Substantia nigra (tissue), 51 donors: ENCODE measurements at places on chromosomes 2 and 18.

- DNase-seq, result no peak
These were observed 280.9 kb upstream of the STON1 start for GRCh38 chr2:48249025-48249424.

- no peak for DNase-seq
These were observed 232.8 kb downstream of the MBD5 start for GRCh38 chr2:148253685-148254084.

DNA sequence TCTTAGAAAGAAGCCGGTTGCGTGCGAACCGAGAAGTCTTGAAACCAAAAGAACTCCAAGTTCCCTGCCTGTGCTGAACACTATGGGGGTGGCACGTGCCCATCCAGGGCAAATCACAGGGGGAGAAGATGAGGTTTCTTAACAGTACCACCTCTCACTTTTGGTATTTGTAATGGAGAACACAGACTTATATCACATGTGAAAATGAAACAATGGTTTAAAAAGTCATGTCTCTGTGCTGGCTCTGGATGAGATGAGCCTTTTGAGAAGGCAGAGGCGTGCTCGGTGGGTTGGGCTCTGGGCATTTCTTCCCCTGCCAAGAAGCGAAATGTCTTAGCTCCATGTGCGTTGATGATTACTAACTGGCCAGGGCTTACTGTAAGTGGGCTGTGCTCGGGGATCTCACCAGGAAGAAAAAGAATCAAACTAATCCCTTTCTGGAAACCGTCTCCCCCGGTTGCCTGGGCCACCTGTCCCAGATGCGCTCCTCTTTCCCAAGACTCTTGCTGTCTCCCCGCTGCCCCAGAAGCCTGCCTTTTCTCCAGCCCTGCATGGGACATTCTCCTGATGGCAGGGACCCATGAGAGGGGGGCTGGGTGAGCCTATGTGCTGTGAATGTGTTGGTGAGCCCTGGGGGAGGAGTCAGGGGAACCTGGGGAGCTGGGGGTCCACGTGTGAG is 252.9 kb downstream of the PRKCE start:
- no peak for DNase-seq

DNA sequence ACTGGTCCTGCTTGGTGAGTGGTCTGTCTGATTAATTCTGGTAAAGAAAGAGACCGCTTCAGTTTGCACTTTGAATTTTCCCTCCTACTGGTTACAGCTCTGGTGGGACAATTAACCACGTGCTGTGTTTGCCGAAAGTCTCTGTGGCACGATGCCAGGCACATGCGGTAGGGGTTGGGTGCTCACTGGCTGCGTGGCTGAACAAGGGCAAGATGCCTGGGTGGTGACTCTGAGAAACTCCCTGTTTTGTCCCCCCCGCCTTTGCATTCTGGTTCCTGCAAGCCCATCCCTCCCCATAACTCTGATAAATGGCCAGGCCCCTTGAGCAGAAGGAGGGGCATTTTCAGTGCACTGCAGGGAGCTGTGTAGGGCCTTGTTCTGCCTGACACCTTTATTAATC is 206.1 kb downstream of the TFCP2L1 start:
- no peak for DNase-seq

DNA sequence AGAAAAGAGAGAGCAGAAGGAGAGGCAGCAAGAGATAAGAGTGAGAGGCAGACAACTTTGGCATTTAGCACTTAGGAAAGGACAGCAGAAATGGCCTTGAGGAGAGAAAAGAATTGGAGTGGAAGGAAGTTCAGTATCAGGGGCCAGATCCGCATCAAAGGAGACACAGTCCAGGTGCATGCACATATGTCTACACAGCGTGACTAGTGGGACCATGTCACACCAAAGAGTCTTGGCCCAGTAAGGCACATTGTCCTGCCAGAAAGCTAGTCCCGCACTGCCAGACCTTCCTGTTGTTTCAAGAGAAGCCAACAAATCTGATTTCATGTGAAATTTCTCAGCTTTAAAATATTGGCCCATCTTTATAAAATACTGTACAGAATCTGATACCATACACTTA is 8.5 kb upstream of the STK39 start:
- no peak for DNase-seq

DNA sequence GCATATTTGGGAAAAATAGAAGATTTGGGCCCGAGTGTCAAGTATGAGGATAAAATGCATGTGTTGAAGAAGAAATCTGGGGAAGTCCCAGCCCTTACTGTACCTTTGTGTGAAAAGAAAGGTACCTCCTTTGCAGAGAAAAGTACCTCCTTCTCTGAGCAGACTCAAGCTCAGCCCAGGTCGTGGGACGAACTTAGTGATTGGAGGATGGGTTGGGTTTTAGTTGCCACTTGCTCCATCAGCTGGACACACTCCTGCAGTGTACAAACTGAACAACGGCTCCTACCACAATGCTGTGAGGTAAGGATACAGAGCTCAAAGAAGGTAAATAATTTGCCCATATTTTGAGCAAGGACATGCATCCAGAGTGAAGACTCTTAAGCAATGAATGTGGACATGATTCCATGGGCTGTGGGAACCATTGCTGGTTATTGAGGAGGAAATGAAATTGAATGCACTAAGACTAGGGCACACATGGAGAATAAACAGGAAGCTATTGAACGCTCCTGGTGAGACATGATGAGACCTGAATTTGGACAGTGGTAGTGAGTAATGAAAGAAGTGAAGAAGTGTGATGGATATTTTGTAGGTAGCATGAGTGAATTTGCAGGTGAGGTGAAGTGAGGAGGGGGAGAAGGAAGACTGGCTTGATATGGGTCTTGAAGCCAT is 49.8 kb upstream of the IL1RL1 start:
- DNase-seq, result no peak

DNA sequence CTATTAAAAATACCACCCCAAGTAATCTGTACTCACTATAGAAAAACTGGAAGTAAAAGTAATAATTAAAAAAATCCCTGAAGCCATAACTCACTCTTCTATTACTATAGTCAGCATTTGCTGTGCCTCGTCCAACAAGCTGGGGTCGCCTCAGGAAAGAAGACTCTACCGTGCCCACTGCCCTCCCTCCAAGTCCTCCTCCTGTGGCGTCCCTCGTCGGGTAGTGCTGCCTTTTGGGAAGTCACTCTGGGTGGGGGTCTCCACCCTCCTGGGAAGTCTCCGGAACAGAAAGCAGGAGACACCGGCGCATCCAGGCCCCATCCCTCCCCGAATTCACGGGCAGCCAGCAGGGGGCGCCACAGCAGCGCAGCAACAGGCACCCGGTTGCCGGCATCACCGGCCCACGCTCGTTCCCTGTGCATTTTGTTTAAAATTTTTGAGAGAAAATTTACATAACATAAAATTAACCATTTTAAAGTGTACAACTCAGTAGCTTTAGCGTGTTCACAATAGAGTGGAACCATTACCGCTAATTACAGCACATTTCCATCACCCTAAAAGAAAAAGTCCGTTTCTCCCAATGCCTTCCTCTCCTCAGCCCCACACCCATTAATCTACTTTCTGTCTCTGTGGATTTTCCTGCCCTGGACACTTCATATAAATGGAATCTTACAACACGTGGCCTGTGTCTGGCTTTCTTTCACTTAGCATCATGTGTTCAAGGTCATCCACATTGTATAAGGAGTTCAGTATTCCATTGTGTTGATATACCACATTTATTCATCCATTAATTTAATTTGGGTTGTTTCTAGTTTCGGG is 62.2 kb downstream of the ADNP2 start:
- DNase-seq, result peak; percentile 14

- no peak for DNase-seq
These were observed 432.7 kb downstream of the TMX3 start for GRCh38 chr18:68282232-68282631.

- no peak for DNase-seq
These were observed 521.0 kb upstream of the MYT1L start for GRCh38 chr2:2851806-2852777.

- no peak for DNase-seq
These were observed 29.4 kb upstream of the CHMP3 start for GRCh38 chr2:86592547-86593230.

- DNase-seq, result no peak
These were observed 93.4 kb upstream of the MAP4K3 start for GRCh38 chr2:39530411-39530866.

- DNase-seq, result no peak
These were observed 113.4 kb upstream of the WDSUB1 start for GRCh38 chr2:159399716-159400415.

- no peak for DNase-seq
These were observed 215.3 kb upstream of the DSEL start for GRCh38 chr18:67731851-67732250.

- DNase-seq, result no peak
These were observed 621.9 kb downstream of the RNF144A start for GRCh38 chr2:7539077-7539476.

GRCh38 chr2:96839875-96840850 is 3.7 kb downstream of the ANKRD23 start:
- DNase-seq, result no peak

DNA sequence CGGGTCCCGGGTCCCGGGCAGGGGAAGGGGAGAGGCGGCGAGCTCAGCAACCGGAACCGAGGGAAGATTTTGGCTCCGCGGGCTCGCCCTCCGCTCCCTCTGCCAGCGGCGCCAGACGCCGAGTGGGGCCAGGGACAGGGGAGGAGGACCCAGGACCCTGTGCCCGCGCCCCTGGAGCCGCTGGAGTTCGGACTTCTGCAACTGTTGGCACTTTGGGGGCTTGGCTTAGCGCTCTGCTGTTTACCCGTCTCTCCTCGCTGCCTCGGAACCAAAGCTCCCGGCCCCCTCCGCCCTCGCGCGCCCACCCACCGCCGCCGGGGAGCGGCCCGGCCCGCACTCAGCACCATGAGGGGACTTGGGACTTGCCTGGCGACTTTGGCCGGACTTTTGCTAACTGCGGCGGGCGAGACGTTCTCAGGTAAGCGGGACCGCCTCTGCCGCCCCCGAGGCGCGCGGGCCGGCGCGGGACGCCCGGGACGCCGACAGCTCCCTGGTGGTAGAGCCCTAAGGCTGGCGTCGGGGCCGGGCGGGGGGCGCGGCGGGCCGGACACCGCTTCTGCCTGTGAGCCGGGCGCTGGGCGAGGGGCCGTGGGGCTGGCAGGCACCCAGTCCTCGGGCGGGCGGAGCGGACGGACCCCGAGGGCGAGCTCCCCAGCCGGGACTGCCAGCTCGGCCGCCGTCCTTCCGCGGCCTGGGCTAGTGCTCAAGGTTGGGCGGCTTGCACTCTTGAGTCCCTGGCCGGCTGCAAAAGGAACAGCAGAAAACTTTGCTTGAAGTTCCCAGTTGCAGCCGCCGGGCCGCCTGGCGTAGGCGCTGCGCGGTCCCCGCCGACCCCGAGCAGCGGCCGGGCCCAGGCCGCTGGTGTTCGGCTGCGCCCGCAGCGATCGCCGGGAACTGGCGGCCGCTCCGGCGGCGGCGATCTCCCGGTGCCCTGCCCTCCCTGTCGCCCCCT is 634 bp downstream of the PTPRM start:
- peak; percentile 45 for DNase-seq

GRCh38 chr2:32798829-32799228 is 147.9 kb upstream of the LTBP1 start:
- DNase-seq, result no peak

DNA sequence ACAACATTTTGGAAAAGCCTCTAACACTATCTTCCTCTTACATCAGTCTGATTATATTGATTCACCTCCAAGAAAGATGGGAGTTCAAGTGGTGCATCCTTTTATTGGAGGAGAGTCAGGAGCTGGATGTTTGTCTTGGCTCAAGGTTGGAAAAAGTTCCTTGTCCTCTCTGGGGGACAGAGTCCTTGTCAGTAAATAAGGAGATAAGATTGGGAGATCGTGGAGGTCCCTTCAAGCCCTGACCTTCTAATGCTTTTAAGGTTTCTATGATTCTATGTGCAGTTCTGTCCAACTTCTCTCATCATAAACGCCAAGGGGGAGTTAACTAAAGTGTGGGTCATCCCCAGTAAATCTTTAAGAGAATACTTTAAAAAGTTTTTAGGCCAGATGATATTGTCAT is 60.9 kb upstream of the CCBE1 start:
- DNase-seq, result no peak

DNA sequence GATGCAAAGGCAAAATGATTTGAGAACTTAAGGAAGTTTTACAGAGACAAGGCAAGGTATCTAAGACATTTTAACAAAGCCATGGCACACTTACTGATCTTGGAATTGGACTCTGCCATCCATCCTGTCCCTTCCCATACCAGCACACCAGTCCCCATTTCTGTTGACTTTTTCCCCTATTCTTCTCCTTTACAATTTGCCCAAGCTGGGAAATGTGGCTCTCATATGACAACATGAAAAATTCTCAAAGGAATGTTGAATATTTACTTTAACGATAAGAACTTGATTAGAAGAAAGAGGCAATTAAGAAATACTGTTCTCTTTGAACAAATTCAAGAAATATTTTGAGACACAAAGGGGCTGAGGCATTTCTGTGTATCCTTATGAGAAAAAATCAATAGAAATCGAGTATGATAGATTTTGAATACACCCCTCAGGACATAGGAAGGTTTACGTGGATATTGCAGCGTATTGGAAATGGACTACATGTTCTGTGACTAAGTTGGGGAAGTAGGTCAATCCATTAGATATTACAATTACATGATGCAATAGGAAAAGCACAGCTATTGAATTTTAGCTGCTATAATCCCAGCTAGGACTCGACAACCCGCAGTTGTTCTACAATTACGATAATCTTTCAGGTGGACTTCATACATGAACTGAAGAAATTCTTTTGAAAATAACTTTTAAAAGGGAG is 201.6 kb downstream of the TRIB2 start:
- no peak for DNase-seq

DNA sequence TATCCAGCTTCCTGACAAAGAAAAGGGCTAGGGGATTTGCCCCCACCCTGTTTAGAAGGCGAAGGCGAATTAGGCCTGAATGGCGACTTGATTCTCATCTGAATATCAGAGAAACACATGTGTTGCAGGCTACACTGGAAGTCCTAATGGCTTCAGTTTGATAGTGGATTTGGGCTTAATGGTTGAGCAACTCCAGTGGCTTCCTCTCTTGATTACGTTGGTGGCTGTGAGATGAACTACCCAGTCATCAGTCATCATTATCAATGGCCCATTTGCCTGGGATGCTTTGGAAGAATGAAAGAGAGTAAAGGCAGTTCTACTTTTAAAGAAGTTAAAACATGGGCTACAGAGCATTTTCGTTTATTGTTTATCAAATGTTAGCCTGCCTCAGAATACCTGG is 60.9 kb upstream of the IL1R1 start:
- DNase-seq, result no peak

GRCh38 chr2:235841863-235842262 is 326.3 kb downstream of the GBX2 start:
- DNase-seq, result no peak

DNA sequence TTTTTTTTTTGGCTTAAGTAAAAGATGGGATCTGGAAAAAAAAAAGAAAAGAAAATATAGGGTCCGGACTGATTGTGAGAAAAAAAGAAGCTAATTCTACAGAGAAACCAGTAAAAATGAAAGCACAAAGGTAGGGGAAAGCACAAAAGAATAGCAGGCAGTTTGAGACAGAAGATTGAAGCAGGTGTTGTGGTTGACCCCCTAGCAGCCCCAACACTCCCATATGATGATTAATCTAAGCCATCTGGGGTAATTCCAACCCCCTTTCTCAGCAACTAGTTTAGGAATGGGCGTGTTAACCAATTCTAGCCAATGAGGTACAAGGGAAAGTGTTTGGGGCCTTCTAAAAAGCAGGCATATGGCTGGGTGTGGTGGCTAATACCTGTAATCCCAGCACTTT is 77.0 kb downstream of the MBD2 start:
- DNase-seq, result no peak
